Temporal lobe (tissue), 4 donors: ENCODE measurements at places on chromosomes 16 and 17. TPM values are rescaled to one million over a fixed set of nuclear protein-coding genes. Genes with fewer than 3 reads are reported as not detected.

KCNH6 gene
- total RNA-seq, result 0.25 TPM

PRR29 gene
- 1.5 TPM for total RNA-seq

BMERB1 gene
- 83.6 TPM for total RNA-seq

ENPP7 gene
- total RNA-seq, result not detected

MARVELD3 gene
- total RNA-seq, result 0.25 TPM

SLC13A2 gene
- not detected for total RNA-seq

ZNF646 gene
- total RNA-seq, result 12.3 TPM

DDX42 gene
- 61.0 TPM for total RNA-seq

TMEM170A gene
- 17.0 TPM for total RNA-seq

CCR7 gene
- total RNA-seq, result 0.25 TPM

KRTAP9-4 gene
- not detected for total RNA-seq

CCT6B gene
- total RNA-seq, result 1.7 TPM

KAT2A gene
- 11.3 TPM for total RNA-seq

TERB1 gene
- total RNA-seq, result 0.25 TPM

CYGB gene
- 2.0 TPM for total RNA-seq

IL21R gene
- under 0.01 TPM for total RNA-seq
